ENCODE measurements at places on chromosomes 5 and 9.

- no peak for DNase-seq
Observed at GRCh38 chr5:6419340-6419852, 29.3 kb upstream of the UBE2QL1 start.

GRCh38 chr5:40436535-40437237 lies 243.0 kb upstream of the PTGER4 start:
- DNase-seq, result peak; percentile 44

GRCh38 chr9:87464992-87465378 lies 32.7 kb upstream of the DAPK1 start:
- no peak for DNase-seq

DNA sequence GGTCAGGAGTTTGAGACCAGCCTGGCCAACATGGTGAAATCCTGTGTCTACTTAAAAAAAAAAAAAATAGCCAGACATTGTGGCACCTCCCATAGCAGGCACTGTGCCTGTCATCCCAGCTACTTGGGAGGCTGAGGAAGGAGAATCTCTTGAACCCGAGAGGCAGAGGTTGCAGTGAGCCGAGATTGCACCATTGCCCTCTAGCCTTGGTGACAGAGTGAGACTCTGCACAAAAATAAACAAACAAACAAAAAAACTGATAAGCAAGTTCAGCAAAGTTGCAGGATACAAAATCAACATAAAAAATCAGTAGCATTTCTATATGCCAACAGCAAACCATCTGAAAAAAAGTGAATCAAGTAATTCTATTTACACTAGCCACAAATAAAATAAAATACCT lies 64.8 kb upstream of the TTC23L start:
- DNase-seq, result no peak

DNA sequence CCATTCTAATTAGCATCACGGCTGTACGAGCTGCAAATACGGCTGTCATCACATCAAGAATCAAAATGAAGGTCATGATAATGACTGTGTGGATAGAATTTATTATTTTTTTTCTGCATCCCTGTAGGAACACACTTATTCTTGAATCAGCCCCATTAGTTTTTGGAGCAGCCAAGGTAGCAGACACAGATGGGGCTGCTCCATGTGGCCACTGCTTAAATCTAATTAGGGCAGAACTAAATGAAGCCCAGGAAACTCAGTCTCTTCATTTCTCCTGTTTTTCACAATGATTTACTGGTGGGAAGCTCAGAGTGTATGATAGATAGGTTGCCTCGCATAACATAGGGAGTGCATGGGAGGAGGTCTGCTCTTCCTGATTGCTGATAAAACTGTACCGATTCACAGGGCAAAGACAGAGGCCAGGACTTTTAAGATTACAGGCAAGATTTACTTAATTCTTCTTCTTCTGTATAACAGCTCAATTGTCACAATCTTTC lies 275.5 kb downstream of the GLIS3 start:
- DNase-seq, result no peak

- no peak for DNase-seq
Observed at GRCh38 chr9:91933556-91934352, 16.3 kb downstream of the ROR2 start.

GRCh38 chr5:69493396-69494133 lies 975 bp downstream of the OCLN start:
- peak; percentile 34 for DNase-seq

DNA sequence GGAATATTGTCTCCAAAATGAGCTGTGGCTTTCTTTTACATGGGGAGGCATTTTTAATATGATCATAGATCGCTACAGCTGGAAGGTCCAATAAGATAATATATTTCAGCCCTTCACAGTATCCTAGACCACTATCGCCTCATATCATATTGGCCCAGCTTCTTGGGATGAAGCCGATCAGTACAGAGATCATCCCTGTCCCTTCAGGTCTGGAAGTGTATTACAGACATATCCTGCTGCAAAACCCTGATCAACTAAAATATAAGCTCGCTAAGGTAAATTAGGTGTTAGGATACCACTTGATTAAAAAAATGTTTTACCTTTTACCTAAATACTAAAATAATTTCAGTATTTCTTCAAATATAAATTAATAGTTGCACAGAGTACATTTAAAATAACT lies 41.7 kb downstream of the JAKMIP2 start:
- no peak for DNase-seq

GRCh38 chr5:123283031-123283430 lies 140.2 kb downstream of the CEP120 start:
- no peak for DNase-seq

DNA sequence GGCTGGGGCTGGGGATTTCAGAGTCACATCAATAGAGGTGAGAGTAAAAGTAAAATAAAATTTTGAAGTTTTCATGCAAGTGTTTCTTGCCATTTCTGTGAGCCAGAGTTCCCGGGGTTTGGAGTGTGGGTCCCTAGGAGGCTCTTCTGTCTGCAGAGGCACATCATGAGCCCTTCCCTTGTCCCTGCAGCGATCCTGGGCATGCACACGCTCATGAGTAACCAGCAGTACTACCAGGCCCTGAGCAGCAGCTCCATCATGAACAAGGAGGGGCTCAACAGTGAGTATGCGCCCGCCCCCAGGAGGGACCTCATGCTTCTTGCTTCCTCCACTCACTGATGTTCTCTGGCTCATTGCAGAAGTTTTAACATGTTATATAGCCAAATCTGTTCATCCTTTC lies 61.1 kb downstream of the TMOD1 start:
- DNase-seq, result no peak

DNA sequence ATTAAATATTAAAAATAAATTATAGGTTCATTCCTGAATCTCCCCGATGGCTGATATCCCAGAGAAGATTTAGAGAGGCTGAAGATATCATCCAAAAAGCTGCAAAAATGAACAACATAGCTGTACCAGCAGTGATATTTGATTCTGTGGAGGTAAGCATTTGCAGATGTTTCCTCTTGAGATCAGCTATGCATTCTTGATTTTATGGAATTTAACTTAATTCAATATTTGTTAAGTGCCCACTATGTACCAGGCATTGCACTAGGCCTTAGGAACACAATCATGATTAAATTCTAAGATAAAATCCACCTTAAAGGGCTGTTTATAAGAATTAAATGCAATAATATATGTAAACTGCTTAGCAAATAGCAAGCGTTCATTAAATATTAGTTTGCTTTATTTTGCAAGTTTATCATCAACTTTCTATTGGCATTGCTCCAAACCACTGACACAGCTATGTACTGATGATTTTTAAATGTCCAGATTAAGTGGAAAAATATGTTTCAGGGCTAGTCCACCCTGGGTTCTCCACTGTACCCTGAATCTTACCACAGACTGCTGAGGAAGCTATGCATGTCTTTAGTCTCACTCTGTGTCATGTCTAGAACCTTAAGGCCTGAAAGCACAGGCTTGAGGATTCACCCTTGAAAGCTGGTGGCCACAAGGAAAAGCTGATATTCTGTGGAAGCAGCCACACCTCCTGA lies 33.2 kb downstream of the SLC22A4 start:
- no peak for DNase-seq

DNA sequence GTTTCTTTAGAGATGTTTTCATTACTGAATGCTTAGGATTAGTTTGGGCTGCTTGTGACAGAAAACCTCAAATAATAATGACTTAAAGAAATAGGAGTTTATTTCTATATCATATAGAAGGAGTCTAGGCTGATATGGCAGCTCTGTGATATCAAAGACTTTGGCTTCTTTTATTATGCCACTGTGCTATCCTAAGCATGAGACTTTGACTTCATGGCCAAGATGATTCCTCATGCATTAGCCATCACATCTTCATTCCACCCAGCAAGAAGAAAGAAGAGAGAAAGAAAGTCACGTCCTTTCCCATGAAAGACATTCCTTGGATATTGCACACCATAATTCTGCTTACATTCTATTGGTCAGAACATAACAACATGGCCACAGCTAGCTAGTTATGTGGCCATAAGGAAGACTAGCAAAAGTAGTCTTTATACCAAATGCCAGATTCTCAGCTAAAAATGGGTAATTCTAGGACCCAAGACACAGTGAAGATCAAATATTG lies 76.2 kb downstream of the DAPK1 start:
- DNase-seq, result no peak

DNA sequence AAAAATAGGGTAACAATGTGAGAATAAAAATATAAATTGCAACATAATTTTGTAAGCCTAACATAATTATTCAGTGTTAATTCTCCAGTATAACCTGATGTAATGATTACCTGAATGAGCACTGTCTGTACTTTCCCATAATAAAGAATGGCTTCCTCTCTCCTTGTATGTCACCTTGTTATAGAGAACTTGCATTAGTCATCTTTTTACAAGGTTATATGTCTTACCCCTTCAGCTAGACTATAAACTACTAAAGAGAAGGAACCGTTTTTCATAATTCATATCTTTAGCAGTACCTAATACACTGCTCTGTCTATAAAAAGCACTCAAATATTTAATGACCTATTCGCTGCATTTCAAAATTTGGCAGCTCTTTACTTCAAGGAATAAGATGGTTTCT lies 19.8 kb downstream of the STRBP start:
- no peak for DNase-seq

DNA sequence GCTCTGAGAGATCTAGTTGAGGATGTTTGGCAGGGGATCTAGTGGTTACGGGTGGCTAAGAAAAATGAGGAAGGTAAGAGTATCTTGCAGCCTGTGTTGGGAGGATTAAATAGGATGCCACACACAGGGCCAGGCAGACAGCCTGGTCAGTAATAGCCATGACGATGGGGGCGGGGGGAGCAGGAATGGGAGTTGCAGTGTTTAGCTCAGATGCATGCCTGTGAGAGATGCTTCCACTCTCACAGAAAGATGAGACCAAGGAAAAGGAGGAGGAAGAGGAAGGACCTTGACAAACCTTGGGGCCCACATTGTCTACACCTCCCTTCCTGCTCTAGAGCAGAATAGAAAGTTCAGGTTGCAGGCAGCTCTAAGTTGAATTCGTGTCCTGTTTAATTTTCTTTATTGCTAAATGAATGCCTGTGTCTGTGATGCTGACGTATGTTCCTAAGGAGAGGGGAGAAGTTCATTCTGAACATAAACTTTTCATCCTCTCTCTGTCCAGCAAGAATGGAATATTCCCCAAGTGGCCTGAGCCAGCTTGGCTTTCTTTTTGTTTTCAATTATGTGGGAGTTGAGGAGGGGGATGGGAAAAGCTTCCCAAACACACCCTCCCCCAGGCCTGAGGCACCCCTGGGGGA lies 28.7 kb downstream of the TGFBI start:
- DNase-seq, result no peak

DNA sequence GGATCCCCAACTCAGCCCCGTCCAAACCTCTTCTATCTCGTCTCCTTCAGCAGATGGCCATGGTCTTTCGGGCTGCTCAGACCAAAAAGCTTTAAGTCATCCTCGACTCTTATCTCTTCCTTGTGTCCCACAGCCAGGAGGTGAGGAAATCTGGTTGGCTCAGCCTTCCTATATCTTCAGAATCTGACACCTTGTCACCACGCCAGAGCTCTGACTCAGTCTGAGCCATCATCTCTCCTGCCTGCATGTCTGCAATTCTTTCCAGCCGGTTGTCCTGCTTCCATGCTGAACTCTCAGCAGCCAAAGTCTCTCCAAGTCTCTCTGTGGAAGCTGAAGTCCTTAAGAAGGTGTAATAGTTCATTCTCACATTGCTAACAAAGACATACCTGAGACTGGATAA lies 419.3 kb upstream of the ADAMTS16 start:
- DNase-seq, result no peak

DNA sequence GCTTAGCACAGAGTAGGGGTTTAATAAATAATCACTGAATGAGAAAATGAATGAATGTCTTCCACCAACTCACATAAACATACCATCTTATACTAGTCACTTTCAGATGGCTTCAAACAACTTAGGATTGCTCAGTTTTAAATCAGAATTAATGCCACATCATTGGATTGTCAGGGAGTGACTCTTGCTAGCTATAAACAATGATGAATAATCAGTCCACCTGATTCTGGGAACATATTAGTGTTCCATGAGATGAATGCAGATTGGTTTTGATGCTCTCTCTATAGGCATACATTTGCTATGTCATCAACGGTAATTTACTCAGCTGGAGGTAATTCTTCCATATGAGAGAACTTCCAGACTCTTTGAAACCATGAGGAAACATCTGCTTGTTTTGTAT lies 97.4 kb downstream of the CDH9 start:
- no peak for DNase-seq

DNA sequence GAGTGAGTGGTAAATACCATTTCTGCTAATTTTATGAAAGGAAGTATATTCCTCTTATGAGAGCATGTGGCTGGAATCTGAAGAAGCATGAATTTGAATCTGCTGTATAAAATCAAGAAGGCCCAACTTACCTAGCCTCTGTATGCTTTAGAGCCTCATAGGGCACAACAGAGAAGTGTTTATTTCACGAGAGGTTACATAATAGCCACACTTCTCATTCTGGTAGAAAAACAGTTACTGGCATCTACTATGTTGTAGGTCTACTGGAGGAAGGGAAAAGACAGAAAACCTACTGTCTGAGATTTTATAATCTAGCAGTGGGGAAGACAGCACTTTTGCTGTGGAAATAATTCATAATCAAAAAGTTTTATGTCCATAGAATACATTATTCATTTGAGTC lies 172.6 kb upstream of the ZNF608 start:
- DNase-seq, result no peak

DNA sequence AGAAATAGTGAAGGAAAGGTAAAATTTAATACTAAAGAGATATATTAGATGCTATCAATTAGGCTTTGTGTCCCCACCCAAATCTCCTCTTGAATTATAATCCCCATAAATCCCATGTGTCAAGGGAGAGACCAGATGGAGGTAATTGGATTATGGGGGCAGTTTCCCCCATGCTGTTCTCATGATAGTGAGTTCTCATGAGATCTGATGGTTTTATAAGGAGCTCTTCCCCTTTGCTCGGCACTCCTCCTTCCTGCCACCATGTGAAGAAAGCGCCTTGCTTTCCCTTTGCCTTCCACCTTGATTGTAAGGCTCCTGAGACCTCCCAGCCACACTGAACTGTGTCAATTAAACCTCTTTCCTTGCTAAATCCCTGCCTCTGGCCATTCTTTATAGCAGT lies 697.0 kb upstream of the RGMB start:
- DNase-seq, result no peak

DNA sequence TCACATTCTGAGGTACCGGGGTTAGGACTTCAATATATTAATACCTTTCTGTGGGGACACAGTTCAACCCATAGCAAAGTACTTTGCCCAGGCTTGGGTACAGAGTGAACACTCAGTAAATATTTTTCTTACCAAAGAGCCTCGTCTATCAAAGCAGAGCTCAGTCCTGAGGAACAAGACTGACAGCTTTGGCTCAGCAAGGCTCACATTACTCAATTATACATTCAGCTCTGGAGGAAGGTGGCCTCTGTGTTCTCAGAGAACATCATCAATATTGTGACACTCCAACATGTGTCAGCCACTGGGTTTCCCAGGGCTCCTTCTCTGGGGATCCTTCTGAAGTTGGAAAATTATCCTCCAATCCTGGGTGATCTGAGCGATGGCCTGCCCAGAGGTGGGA lies 186.4 kb downstream of the NMUR2 start:
- no peak for DNase-seq

DNA sequence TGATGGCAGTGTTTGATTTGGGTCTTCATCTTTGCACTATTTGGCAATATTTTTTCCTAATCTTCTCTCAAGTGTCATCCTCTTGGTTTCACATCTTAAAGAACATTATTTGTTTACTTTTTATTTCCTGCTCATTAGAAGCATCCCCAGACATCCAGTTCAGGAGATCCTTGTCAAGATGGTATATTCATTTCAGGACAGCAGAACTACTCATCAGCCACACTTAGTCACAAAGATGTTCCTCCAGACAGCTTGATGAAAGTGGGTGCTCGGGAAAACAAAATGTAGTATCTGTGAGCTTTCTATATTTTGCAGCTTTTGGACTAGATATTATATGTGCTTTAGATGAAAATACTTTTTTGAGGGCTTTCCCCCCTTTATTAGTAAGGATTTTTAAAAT lies 72.1 kb upstream of the SREK1 start:
- DNase-seq, result no peak

All from activated CD4-positive, alpha-beta T cell treated with anti-CD3 and anti-CD28 coated beads for 48 hours (primary cell).